ENCODE measurements at places on chromosomes 7 and 10.

- peak; percentile 19 for DNase-seq
Observed at GRCh38 chr10:68560186-68560942, at the start of gene TET1. Gene TET1 (plus strand): TSS chr10:68560337. CDS start chr10:68572339, 12,002 bp downstream.

DNA sequence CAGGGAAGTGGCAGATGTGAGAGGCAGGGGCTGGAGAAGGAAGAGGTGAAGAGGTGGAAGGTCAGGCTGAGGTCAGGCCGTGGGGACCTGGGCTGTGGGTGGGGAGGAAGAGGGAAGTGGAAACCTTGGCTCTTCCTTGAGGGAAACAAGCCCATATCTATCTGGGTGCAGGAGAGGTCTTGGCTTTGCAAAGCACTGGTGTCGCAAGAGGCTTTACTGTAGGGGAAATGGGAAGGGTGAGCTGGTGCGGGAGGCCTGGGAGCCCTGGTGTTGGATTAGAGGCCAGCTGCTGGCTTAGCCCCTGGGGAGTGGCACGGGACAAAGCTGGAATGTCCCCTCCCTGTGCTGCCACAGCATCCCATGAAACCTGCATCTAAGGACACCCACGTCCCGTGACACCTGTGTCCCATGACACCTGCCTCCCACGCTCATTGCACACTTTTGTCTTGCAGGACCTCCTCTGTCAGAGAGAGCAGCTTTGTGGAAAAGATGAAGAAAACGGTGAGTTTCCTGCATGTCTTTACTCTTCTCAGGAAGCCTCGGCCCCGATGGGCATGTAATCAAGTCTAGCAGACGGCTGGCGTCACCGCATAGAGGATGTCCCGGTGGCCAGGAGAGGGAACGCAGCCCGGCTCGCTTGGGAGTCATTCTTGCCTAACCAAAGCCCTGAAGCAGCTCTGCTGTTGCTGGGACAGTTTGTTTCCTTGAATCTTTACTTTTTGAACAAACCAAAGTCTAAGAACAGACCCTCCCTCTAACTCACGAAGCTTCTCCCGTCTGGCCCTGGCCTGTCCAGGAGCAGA, 22.2 kb downstream of the TMEM120A start:
- DNase-seq, result no peak

DNA sequence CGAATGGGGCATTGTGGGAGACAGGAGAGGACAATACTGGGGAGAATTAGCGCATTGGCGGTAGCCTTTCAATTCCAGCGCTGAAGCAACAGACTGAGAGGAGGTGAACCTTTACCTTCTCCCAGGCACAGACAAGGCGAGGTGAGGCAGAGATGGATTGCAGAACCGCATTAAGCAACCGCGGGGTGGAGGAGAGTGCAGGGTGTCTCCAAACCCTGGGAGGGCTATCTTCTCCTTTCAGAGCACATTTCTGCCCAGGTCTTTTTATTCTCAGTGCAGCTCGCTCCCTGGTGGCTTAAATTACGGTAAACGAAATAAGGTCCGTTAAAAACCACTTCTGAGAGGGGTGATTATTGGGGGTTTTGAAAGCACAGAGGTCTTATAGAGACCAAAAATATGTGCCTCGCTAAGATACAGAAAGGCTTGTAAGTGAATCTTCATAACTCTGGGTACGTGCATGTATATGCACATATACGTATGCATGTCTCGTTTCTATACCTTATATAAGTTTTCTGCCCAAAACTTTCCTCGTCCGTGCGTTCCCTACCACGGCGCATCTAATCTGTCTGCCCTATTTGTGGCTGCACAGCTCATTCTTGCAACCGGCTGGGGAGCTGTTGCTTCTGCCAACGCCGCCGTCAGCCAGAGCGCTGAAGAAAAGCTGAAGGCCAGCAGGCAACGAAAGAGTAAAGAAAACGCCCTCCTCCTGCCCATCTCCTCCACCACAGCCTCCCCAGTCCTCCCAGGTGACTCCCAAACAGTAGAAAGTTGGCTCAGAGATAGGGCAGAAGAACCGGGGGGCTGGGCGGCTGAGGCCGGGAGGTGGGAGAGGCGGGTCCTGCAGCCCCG, 895 bp upstream of the ZNF804B start:
- DNase-seq, result no peak

DNA sequence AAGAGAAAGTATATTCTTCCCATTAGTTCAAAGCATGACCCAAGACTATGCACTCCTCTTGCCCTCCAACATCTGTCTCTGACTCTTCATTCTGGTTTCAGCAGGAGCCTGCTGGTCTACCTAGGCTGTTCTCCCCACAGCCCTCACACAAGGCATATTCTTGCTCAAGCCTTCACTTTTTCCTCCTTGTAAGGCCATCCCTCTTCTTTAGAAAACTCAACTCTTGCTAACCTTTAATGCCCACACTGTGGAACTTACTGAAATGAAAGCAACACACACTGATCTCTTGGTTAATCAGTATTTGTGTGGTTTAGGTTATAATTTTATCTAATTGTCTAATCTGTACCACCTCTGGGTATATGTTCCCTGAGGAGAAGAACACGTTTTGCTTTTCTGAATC, 75.8 kb downstream of the PRKCQ start:
- no peak for DNase-seq

All from NCI-H774 (cell line).